SK-N-SH (cell line): ENCODE measurements at places on chromosomes 13 and 19. TPM values are rescaled to one million over a fixed set of nuclear protein-coding genes. Genes with fewer than 3 reads are reported as not detected.

Gene FGF22
- polyA plus RNA-seq = 0.62 and 0.93 TPM in 2 replicates

Gene NRTN
- polyA plus RNA-seq = 0.54 and 0.99 TPM in 2 replicates

Gene C19orf33
- polyA plus RNA-seq = not detected in 2 replicates

Gene KLK1
- polyA plus RNA-seq = not detected in 2 replicates

Gene METTL21C
- not detected in 2 replicates for polyA plus RNA-seq
